ENCODE measurements at places on chromosomes 12 and 14.

DNA sequence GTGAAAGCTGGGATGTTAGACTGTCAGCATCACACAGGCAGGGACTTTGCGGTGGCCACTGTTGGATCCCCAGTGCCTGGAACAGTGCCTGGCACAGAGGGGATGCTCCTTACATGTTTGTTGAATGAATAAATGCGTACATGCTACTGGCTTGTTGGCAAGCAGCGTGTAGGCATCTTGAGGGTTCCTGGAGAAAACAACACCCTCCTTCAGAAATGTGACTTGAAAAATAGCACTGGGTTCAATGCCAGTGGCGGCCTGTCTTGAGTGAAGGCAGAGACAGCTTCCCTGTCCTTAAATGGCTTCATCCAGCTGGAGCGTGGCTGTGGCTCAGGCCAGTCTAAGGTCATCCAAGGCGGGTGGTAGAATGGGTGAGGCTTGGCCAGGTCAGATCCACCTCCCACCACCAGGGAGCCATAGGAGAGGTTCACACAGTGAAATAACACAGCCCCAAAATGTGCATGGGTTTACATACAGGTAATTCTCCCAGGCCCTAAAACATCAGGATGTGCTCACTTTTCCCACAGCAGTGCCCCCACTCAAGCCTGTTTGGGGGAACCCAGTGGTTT, 171.4 kb downstream of the PHETA1 start:
- no peak for DNase-seq

- DNase-seq: no peak
These were observed 12.6 kb downstream of the NTF3 start for GRCh38 chr12:5444520-5444919.

- no peak for DNase-seq
These were observed 84.2 kb downstream of the AACS start for GRCh38 chr12:125149160-125150108.

- no peak for DNase-seq
These were observed 110.9 kb downstream of the PAH start for GRCh38 chr12:102806110-102806509.

GRCh38 chr14:68806526-68807147, 13.8 kb upstream of the ZFP36L1 start:
- DNase-seq: no peak

GRCh38 chr12:4147031-4147481, 126.5 kb upstream of the CCND2 start:
- DNase-seq: no peak
